ENCODE measurements at places on chromosomes 2 and 18.

- no peak for DNase-seq
These were observed 169.6 kb upstream of the SIX2 start for GRCh38 chr2:45178854-45179253.

DNA sequence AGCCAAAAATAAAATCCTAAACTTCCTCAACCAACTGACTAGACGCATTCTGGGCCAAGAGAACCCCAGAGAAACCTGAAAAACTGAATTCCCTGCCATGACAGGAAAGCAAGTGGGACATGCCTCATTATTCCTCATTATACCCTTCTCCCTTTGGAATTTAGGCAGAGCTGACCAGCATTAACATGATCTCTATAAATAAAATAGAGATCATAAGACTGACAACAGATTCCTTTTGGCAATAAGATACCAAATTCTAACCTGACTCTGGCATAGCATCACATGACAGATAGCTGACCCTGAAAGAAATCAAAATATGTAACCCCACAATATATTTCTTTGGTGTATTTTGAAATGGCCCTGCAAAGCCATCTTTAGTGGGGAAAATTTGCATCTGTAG, 277.8 kb upstream of the SLC14A2 start:
- no peak for DNase-seq

DNA sequence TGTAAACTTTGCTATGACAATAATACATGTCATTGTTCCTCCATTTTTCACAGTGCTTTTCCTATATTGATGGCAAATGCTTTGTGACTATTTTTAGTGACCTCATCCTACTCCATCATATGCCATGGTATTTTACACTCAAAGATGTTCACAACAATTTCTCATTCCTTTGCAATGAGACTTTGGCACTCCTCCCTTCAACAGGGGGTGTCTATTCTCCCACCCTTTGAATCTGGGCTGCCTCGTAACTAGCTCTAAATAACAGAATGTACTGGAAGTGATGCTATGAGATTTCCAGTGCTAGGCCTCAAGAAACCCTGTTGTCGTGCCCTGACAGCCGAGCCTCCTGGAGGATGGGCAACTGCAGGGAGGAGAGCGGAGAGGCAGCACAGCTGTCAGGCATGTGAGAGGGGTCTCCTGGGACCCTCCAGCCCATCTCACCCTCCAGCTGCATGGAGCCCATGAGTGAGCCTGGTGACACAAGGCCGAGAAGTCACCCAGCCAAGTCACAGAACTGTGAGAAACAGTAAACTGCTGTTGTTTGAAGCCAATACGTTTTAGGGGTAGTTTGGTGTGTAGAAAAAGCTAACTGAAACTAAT, 103.1 kb upstream of the APCDD1 start:
- DNase-seq: peak; percentile 42

GRCh38 chr2:19176172-19176852, 182.1 kb downstream of the OSR1 start:
- no peak for DNase-seq

DNA sequence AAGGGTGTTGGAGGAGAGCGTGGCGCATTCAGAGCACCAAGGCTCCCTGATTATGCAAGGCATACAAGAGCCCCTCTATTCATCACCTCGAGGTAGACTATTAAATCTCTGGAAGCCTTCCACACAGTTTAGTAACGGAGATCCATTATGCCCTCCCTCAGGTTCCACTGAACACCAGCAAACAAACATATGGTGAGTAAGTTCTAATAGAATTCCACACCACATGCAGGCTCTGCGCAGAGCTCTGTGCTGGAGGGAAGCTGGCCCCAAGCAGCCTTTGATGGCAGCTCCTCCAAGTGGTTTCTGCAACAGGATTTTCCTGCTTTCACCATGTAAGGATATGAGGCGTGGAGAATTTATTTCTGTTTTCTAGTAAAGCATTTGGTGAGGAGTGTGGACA, 238.6 kb downstream of the C1D start:
- peak; percentile 64 for DNase-seq

GRCh38 chr2:96138179-96139145, at the start of gene ASTL:
ASTL (minus strand) TSS chr2:96138502; CDS start chr2:96138436, 66 bp downstream.
- no peak for DNase-seq

- DNase-seq: no peak
These were observed 22.0 kb upstream of the POLR1B start for GRCh38 chr2:112520234-112520783.

GRCh38 chr2:126659562-126660467, 3.9 kb downstream of the GYPC start:
- DNase-seq: no peak

DNA sequence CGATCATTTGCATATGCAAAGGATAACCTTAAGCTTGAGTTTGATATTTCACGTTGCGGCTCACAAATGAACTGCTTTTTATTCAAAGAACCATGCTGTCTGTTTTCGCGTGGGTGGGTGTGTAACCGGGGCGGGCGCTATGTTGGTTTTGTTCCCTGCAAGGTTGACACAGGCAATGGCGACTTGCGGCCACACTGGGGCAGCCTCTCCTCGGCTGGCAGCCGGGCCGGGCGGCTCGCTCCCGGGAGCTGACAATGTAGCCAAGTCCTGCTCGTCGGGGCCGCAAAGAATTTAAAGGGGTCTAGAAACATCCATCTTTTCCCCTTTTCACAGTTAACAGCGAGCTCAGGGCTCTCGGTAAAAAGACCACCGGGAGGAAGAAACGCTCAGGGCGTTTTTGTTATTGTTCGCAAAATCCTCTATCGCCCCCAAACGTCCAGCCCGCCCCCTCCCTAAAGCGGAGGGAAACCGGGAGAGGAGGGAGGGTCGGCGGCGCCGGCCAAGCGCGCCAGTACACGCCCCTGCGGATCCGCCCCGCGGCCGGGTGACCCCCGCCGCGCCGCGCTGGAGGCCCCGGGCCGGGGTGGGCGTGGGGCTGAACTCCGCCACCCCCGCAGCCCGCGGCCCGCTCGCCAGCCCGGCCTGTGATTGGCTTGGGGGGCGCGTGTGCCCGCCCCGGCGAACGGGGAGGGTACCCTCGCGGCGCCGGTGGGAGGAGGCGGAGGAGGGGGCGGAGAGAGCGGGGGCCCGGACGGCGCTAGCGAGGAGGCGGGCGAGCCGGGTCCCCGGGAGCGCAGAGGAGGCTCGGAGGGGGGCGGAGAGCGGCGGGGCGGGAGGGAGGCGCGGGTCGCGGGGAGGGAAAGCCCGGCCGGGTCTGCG, at the start of gene NEDD4L:
TSS of gene NEDD4L (plus strand) at position 736 of the 879 bp plus-strand sequence. CDS start 435 bp downstream, outside the sequence.
- DNase-seq: peak; percentile 45

GRCh38 chr2:178947006-178947405, 102.9 kb downstream of the CCDC141 start:
- no peak for DNase-seq

GRCh38 chr18:77112747-77113092, 19.9 kb downstream of the MBP start:
- DNase-seq: no peak

DNA sequence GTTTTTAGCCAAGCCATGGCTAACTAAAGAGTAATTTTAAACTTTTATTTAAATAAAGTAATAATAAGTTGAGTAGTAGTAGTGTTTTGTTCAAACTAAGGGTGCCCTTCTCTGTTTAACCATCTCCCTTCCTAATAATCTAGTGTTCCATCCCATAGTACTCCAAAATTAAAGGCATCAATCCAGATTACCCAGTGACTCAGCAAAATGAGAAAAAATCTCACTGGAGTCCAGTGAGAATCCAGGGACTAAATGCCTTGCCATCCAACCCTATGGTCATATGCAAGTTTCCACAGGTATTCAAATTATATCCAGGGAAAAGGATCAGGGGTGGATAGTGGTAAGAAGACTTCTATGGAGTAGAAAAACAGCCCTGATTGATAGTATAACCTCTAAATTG, 19.6 kb upstream of the VRK2 start:
- DNase-seq: no peak

- DNase-seq: no peak
These were observed 205.2 kb downstream of the PRKCE start for GRCh38 chr2:45856391-45857274.

- no peak for DNase-seq
These were observed 277.8 kb downstream of the SETBP1 start for GRCh38 chr18:44958455-44958854.

GRCh38 chr2:52396836-52397235, 1364.9 kb upstream of the NRXN1 start:
- DNase-seq: no peak

DNA sequence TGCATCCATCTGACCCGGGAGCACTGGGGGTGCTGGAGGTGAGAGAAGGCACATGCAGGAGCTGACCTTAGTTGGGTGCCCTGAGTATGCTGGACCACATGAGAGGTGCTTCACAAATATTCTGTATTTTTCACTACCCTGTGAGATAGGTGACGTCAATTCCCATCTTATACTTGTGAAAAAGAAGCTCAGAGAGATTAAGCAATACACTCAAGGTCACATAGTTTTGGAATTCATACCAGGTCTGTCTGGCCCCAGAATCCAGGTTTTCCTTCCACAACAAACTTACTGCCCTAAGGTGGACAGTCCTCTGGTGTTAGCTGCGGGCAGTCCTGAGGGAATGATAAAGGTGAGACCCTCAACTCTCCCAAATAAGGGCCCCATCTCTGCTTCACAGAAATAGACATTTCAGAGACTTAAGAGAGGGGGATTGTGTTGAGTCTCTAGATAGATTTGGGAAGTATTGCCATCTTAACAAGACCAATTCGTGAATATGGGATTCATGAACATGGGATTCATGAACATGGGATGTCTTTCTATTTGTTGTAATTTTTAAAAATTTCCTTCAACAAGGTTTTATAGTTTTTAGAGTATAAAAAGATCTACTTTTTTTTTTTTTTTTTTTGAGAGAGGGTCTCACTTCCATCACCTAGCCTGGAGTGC, 64.0 kb upstream of the SMAD7 start:
- DNase-seq: no peak

DNA sequence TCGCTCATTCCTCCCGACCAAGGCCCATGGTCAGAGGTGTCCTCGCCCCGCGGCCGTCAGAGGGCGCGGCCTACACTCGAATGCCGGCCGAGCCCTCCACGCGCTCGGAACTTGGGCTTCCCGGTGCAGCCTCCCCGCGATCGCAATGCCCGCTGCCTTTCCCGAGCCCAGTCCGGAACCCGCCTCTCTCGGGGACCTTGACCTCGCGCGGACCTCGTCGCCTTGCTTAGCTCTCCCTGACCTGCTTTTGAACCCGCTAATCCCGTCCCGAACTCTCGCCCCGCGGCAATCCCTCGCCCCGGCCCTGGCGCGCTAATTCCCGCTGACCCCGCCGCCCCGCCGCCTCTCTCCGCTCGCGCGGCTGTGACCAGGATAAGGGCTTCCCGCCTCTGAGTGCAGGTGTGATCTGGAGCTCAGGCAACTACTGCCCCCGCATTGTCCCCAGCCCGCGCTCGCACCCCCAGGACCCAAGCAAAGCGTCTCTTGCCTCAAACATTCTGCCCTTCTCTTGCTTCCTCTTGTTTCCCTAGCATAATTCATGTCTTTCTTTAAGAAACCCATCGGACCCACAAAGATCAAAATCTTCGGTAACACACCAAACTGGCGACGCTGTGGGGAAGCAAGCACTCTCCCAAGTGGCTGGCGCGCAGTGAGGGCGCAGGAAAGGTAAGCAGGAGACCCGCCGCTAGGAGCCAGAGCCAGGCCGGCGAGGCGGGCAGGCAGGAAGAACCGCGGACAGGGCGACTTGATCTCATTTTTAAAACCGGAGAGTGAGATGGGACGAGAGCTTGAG, 46.6 kb upstream of the ATP6V1B1 start:
- DNase-seq: no peak

- no peak for DNase-seq
These were observed 849 bp downstream of the AQP4 start for GRCh38 chr18:26864658-26865057.

DNA sequence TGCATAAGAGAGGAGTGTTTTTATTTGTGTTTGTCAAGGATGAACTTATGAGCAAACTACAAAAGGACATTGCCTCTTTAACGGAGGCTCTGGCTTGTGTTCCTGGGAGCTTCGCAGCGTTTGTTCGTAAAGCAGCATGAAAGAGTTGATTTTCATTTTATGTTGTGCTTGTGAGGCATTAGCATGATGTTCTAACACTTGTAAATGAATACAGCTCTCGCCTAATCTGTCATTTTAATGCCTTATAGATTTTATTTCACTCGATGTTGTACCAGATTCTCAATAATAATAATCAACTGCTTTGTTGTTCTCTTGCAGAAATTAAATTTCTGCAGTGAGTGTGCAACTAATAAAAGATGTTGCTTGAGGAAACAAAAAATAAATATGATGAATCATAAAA, 687.3 kb upstream of the FANCL start:
- DNase-seq: no peak

DNA sequence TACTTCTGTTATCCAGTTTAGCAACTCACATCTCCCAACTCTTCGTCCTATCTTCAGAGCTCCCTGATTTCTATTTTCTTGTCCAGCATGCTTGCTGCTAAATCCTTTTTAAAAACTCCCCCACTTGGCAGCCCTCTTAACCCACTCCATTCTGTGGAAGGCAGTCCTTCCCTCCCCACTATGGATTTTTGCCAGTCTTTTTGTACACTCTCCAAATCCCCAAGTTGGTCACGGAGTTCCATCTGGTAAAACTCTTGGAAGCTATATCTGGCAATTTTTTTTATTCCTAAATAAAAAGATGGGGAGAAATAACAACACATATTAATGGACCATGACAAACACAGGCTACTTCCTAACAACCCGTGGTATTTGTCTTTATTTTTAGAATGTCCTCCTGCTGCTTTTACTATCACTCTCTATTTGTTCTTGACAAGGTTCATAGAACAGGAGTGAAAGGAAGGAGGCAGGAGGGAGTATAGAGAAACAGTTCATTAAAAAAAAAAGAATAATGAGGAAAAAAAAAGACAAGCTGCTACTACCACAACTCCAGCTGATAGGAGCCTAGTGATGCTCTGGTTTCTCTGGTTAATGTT, 120.0 kb upstream of the THSD7B start:
- no peak for DNase-seq

DNA sequence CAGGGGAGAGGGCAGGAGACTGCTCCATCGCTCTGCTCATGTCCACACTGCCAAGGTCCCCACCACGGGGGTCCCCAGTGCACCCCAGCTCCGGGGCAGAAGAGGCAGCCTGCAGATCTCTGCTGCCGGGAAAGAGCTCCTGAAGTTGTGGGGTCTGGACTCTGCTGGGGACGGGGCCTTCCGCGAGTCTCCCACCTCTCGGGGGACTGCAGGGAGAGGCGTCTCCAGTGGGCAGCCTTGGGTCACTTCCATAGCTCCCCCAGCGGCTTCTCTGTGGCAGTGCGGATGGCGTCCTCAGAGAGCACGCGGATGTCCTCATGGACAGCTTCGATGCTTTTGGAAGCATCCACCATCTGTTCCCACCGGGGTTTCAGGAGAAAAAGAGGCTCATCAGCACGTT, 10.7 kb downstream of the DTYMK start:
- DNase-seq: no peak

DNA sequence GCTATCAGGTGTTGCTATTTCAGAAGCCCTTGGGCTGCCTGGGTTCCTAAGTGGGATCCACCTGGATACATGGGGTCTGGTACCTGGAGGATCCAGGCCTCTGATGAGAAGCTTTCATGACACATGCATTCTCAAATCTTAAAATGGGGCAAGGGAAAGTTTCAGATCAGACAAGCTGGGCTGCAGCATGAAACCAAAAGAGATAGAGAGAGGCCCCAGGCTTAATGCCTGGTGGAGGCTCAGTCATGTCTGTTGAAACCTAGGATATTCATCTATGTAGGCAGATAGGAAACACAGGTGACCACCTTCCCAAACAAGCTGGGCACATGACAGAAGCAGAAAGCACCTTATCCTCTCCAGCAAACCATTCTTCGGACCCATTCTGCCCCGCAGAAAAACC, 18.8 kb upstream of the PLB1 start:
- no peak for DNase-seq
